Substantia nigra (tissue), 51 donors: ENCODE measurements at places on chromosomes 5 and 9.

DNA sequence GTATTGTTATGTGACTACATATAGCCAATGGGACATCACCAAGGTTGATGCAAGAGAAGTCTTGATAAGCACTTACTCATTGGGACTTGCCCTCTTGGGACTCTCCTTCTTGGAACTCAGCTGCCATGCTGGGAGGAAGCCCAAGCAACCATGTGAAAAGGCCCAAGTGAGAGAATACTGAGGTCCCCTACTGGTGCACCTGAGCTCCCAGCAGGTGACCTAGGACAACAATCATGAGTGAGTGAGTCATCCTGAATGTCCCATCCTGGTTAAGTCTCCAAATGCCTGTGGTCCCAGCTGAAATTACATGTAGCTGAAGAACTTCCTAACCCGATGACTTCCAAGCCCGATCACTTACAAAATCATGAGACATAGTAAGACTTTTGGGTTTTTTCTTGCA is 260.7 kb downstream of the ICE1 start:
- DNase-seq, result no peak

GRCh38 chr9:122551371-122551770 is 1.5 kb upstream of the OR1N2 start:
- DNase-seq, result no peak

- DNase-seq, result no peak
Measured at GRCh38 chr5:90843443-90843842, 284.8 kb downstream of the ADGRV1 start.

DNA sequence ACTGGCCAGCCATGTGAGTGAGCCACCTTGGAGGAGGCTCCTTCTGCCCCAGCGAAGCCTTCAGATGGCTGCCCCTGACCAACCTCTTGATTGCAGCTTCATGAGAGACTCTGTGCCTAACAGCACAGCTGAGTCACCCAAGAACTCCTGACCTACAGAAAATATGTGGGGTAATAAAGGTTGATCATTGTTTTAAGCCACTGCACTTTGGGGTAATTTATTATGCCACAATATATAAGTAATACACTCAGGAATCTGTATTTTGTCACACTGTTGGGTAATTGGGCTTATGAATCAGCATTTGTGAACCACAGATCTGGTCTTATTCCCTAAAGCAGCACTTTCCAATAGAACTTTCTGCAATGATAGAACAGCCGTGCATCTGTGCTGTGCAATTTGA is 24.4 kb upstream of the VDAC1 start:
- no peak for DNase-seq

DNA sequence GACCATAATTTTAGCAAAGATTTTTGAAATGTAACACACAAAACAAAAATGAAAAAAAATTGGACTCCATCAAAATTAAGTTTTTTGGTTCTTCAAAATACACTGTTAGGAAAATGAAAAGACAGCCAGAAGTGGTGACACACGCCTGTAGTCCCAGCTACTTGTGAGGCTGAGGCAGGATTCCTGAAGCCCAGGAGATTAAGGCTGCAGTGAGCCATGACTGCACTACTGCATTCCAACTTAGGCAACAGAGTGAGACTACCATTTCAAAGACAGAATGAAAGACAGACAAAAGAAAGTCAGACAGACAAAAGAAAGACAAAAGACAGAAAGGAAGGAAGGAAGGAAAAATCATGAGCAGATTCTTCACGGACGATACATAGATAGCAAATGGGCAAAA is 7.5 kb downstream of the DIAPH1 start:
- no peak for DNase-seq

- no peak for DNase-seq
Measured at GRCh38 chr9:111945216-111945615, 48.6 kb downstream of the UGCG start.

DNA sequence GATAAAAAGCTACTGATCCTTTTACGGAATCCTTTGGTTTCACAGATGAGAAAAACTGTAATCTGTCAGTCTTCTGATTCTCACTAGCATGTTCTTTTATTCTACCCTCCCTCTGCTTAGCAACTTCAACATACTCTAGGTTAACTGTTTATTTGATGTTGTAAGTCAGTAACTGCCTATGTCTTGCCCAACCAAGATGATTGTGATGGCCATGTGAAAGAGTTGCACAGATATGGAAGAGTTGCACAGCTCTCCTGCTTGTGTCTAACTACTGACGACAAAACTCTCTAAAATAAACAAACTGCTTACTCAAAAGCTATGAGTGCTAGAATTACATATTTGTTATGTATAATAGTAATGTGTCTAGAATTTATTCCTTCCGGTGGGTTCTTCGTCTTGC is 227.3 kb upstream of the DAB2 start:
- no peak for DNase-seq

GRCh38 chr9:2021731-2022130 is 6.6 kb downstream of the SMARCA2 start:
- DNase-seq, result no peak

DNA sequence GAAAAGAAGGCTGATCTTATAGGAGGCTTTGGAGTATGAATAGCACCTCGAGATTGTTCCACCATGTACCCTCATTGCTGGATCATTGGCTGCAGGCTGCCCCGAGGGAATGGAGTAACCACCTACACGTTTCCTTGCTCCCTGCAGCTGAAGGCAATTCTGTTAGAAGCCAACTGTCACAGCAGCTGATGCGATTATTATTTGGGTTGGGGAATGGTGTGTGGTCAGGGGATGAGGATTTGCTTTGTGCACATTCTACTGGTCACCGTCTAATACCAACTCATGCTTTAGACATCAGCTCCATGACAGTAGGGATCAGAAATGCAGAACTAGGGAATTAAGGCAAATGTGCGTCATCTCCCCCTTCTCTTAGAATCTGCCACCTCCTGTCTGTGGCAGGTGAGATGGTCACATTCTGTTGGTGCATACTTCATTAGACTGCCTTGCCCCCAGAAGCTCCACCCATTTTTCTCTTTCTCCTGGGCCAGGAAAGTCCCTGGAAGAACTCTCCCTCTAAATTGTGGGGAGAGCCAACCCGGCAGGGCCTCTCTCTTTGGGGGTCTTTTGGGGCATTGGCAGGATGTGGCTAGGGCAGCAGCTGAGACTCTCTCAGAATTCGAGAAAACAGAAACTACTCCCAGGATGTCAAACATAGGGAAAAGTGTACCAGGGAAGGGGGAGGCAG is 32.8 kb downstream of the NEUROG1 start:
- DNase-seq, result no peak

DNA sequence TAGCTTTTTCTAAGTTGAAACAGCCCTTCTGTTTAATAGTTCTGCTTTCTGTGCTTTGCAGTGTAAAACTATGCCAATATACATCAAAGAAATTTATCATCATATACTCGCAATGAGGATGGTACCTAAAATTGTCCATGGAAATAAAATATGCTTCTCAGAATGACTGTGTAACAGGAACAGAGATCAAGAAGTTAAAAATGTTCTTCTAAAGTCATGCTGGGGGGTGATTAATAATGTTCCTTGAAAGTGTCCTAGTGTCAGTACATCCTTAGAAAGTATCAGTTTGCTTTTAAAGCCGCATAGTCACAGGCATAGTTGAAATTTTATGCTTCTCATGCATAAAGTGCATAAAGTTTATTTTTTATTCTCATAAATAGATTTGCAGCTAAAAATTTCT is 4.0 kb upstream of the LRRC70 start:
- no peak for DNase-seq
